Cortex of kidney (tissue), 1 donor: ENCODE measurements at places on chromosomes 7 and 10.

- DNase-seq, result no peak
Observed at GRCh38 chr10:67936416-67936815, 52.0 kb downstream of the SIRT1 start.

- DNase-seq, result no peak
Observed at GRCh38 chr7:141500608-141501007, 50.6 kb upstream of the AGK start.

DNA sequence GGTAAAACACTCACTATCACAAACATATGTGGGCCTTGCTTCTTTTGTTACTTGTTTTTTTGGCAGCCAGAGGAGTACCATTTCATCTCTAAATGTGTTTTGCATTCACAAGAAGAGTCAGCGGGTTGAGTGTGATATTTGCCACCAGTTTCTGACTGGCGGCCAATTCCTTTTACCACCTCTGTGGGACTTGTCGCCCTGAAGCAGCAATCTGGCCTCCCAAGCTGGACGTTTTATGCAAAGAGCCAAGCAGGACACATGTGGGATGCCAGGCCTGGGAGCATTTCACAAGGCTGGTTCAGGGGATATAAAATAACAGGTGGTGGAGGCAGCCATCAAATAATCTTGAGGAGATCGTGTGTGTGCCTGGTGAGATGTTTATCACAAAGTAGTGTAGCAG lies 61.8 kb upstream of the TRIL start:
- DNase-seq, result no peak

GRCh38 chr10:61271127-61271780 lies 181.9 kb downstream of the TMEM26 start:
- DNase-seq, result no peak

GRCh38 chr7:43669286-43670081 lies 59.8 kb downstream of the COA1 start:
- DNase-seq, result no peak

- no peak for DNase-seq
Observed at GRCh38 chr7:34755008-34755407, 97.0 kb downstream of the NPSR1 start.

GRCh38 chr7:23531794-23532489 lies at the start of gene TRA2A:
TRA2A (minus strand) TSS chr7:23531981; CDS start chr7:23531824, 157 bp downstream.
- DNase-seq, result peak; percentile 61
